ENCODE measurements at places on chromosomes 4 and X. TPM values are rescaled to one million over a fixed set of nuclear protein-coding genes. Genes with fewer than 3 reads are reported as not detected.
A peak's percentile ranks its signal among the peaks of the same experiment; 100 is the strongest.

PF4V1 gene
- not detected for total RNA-seq

- H3K4me1 ChIP-seq, result no peaks in the 10 kb centered on the region
- no peaks in the 10 kb centered on the region for H3K27me3 ChIP-seq
- H3K27ac ChIP-seq, result no peak overlapping the region
- no peak for DNase-seq
- no peaks in the 10 kb centered on the region for H3K36me3 ChIP-seq
These were observed 36.3 kb downstream of the CORIN start for GRCh38 chr4:47801481-47802002.

MAGEB1 gene
- not detected for total RNA-seq

DNA sequence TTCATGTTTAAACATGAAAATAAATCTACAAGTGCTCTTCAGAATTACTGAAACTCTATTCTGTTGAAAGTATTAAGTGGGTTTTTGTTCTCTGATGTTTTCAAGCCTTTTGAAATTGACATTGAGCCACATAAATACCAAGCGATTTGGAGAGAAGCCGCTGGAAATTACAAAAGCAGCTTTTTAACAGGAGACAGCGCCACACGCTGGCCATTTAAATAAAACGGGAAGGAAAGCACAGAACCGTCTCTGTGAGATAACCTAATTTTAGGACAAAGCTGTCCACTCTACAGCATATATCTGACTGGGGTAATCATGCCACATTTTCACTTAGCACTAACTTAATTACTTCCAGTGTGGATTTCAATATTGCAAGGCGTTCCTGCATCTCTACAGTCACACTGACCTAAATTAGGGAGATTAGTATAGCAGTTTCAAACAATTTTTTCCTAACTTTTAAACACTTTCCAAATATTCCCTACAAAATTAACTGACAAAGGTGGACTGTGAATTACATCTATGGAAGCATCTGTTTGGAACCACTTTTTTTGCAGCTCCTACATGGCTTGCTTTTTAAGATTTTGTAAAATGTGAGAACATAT, 6.8 kb upstream of the ANOS1 start:
- DNase-seq, result peak; percentile 27
- peaks cover 24% of the 10 kb centered on the region for H3K27me3 ChIP-seq
- H3K4me3 ChIP-seq, result no peak overlapping the region
- H3K27ac ChIP-seq, result no peak overlapping the region
- H3K36me3 ChIP-seq, result no peaks in the 10 kb centered on the region

DNA sequence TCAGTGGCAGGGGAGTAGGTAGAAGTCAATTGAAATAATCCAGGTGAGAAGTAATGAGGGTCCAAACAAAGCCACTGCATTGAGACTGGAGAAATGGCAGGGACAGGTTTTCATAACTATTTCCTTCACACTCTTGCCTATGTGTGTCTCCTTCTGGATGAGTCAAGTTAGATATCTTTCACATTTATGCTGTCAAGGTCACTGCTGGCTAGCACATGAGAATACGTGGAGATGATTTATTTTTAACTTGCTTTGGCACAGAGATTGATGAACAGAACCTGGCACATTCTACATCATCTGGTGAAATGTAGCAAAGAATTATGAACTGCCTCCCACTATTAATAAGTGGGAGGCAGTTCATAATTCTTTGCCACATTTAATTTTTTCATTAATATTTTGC, 66.7 kb upstream of the BOD1L1 start:
- H3K4me1 ChIP-seq, result no peaks in the 10 kb centered on the region
- H3K36me3 ChIP-seq, result no peaks in the 10 kb centered on the region
- no peaks in the 10 kb centered on the region for H3K27me3 ChIP-seq
- no peak overlapping the region for H3K4me3 ChIP-seq

MAGED2 gene
- total RNA-seq, result 78.7 TPM

DNA sequence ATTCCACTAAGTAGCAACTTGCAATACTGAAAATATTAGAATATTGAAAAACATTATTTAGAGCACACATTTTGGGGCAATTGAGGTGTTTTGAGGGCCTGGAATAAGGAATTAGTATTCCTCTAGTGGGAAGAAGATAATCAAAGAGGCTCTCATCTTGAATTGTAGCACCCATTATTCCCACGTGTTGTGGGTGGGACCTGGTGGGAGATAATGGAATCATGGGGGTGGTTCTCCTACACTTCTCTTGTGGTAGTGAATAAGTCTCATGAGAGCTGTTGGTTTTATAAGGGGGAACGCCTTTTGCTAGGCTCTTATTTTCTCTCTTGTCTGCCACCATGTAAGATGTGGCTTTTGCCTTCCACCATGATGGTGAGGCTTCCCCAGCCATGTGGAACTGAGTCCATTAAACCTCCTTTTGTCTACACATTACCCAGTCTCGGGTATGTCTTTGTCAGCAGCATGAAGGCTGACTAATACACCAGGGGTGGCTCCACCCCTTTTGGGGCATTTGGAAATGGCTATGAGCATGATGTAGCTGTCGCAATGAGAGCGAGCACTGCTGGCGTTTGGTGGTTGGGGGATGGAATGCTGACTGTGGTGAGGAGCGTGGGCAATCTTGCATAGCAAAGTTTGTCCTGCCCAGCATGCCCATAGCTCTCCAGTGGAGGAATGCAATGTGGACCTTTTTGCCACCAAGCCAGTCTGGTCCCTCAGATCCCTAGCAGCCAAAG, 308.2 kb downstream of the FRMPD4 start:
- H3K4me1 ChIP-seq, result no peaks in the 10 kb centered on the region
- H3K27me3 ChIP-seq, result peaks cover 90% of the 10 kb centered on the region
- H3K27ac ChIP-seq, result no peak overlapping the region
- no peak overlapping the region for H3K4me3 ChIP-seq
- no peaks in the 10 kb centered on the region for H3K36me3 ChIP-seq
- DNase-seq, result no peak

PHEX gene
- total RNA-seq, result 0.66 TPM

DNA sequence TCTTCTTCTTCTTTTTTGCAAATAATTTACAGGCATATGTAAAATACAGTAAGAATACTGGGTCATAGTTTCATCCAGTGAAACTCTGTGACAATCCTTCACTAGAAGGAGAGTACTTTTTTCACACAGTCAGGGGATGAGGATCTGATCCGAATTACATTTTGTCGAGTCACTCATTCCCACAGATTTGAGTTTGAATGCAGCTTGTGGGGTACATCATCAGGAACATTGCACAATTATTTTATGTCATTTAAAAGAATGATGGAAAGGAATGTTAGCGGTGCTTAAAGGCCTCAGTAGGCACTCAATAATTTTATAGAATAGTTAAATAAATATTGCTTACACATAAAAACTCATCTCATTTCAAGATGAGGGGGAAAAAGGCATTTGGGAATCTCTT, 88.6 kb downstream of the CHRNA9 start:
- no peak for DNase-seq
- no peaks in the 10 kb centered on the region for H3K27me3 ChIP-seq
- peaks cover 38% of the 10 kb centered on the region for H3K36me3 ChIP-seq
- no peak overlapping the region for H3K4me3 ChIP-seq
- H3K27ac ChIP-seq, result peak overlapping the region; percentile 67
- peaks cover 25% of the 10 kb centered on the region for H3K4me1 ChIP-seq

DNA sequence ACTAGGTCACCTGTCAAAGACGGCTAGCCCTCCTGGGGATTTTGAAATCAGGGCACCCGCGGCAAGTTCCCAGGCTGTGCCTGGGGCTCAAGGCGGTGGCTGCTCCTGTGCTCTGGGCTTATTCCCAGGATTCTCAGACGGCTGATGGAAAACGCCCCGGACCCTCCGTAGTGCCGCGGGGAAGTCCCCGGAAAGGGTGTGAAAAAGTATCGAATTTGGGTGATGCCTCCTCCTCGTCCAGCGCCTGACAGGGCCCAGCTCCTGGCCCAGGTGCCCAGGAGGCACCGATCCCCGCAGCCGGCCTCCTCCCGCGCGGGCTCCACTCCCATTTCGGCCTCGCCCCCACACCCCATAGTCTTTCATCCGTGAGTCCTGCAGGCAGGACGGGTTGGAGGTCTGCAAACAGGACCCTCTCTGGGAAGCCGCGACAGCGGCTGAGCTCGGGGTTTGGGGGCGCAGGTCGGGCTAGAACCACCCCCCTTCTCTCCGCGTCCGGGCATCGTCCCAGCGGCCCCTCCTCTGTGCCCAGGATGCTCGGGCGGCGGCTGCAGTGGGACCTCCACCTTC, 1.1 kb upstream of the NSG1 start:
- H3K4me1 ChIP-seq, result no peaks in the 10 kb centered on the region
- H3K27ac ChIP-seq, result no peak overlapping the region
- H3K27me3 ChIP-seq, result peaks cover 88% of the 10 kb centered on the region
- no peak for DNase-seq
- H3K36me3 ChIP-seq, result peaks cover 5% of the 10 kb centered on the region

DIPK2B gene
- total RNA-seq, result not detected

DNA sequence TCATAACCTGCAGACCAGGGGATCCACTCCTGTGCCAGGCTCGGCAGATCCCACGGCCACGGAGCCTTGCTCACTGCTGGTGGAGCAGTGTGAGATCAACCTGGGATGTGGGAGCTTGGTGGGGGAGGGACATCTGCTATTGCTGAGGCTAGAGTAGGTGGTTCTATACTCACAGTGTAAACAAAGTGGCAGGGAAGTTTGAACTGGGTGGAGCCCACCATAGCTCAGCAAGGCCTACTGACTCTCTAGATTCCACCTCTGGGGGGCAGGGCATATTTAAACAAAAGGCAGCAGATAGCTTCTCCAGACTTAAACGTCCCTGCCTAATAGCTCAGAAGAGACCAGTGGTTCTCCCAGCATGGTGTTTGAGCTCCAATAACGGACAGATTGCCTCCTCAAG, 54.7 kb upstream of the EPHA5 start:
- H3K27me3 ChIP-seq, result no peaks in the 10 kb centered on the region
- H3K4me1 ChIP-seq, result no peaks in the 10 kb centered on the region
- no peak for DNase-seq

RBMXL3 gene
- total RNA-seq, result not detected

DDIT4L gene
- total RNA-seq, result 1.2 TPM

GRCh38 chrX:68902706-68903504, 74.1 kb downstream of the EFNB1 start:
- no peak for DNase-seq
- no peak overlapping the region for H3K4me3 ChIP-seq
- H3K27me3 ChIP-seq, result no peaks in the 10 kb centered on the region

GRCh38 chrX:35890699-35891098, 28.8 kb upstream of the CFAP47 start:
- DNase-seq, result peak; percentile 49
- H3K27ac ChIP-seq, result no peak overlapping the region
- no peaks in the 10 kb centered on the region for H3K27me3 ChIP-seq

DNA sequence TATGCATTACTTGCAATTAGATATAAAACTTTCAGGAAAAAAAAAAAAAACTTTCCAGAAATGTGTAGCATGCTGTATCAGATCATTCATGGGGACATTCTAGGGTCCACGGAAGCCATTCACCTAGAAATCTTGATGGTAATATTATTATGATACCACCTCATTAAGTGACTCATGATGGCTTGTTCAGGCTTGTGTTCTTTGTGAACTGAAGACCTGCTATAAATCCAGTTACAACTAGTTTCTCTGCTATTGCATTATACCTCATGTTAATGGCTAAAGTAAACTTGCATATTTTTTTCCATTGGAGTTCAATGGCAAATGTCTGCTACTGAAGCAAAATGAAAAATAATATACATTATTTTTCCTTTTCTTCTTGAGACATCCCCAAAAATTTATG, 35.3 kb upstream of the PTPN13 start:
- no peaks in the 10 kb centered on the region for H3K27me3 ChIP-seq
- no peaks in the 10 kb centered on the region for H3K36me3 ChIP-seq
- no peaks in the 10 kb centered on the region for H3K4me1 ChIP-seq
- no peak overlapping the region for H3K4me3 ChIP-seq
- no peak overlapping the region for H3K27ac ChIP-seq
- DNase-seq, result no peak

GRCh38 chr4:130073145-130073790, 977.3 kb downstream of the C4orf33 start:
- H3K4me1 ChIP-seq, result peaks cover 24% of the 10 kb centered on the region
- H3K27ac ChIP-seq, result no peak overlapping the region
- no peaks in the 10 kb centered on the region for H3K36me3 ChIP-seq
- H3K27me3 ChIP-seq, result no peaks in the 10 kb centered on the region

DNA sequence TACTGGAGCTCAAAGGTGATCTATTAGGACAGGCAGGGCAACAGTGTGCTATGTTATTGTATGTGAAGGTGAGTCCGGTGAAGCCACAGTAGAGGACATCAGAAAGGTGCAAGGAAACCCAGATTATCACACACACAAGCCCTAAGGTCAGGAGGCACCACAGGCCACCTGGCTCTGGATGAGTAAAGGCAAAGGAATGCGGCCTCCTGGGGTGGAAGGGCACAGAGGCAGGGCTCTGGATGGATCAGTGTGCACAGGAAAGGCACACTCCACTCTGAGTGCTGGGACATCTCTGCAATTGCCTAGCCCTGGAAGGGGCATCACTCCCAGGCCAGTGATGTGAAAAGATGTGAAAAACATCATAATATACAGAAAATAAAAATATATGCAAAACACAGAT, 683.5 kb downstream of the TRIML1 start:
- no peaks in the 10 kb centered on the region for H3K27me3 ChIP-seq
- no peaks in the 10 kb centered on the region for H3K36me3 ChIP-seq
- DNase-seq, result peak; percentile 26
- H3K4me3 ChIP-seq, result no peak overlapping the region

GPRASP2 gene
- total RNA-seq, result 9.0 TPM

DNA sequence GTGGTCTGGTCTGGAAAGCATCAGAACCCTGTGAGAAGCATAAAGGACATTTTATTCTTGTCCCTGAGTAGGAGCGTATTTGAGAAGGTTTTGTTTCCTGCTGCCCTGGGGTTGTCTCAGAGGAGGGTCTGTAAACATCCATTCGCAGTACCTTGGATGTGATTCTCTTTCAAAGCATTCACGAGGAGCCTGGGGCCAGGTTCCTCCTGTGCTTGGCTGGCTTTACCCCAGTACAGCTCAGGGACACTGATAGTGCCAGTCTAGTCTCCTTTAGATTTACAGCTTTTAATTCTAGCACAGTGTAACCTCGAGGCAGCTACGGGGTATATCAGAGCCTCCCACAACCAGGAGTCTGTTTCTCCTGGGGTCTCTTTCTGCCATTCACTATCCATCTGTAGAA, 2.7 kb downstream of the CLRN2 start:
- DNase-seq, result no peak
- peaks cover 3% of the 10 kb centered on the region for H3K4me1 ChIP-seq
- no peak overlapping the region for H3K27ac ChIP-seq
- peaks cover 13% of the 10 kb centered on the region for H3K27me3 ChIP-seq
- no peaks in the 10 kb centered on the region for H3K36me3 ChIP-seq

- no peak for DNase-seq
- no peaks in the 10 kb centered on the region for H3K4me1 ChIP-seq
- H3K27me3 ChIP-seq, result no peaks in the 10 kb centered on the region
- H3K27ac ChIP-seq, result no peak overlapping the region
These were observed 68.5 kb downstream of the CYTL1 start for GRCh38 chr4:4950561-4951290.

DNA sequence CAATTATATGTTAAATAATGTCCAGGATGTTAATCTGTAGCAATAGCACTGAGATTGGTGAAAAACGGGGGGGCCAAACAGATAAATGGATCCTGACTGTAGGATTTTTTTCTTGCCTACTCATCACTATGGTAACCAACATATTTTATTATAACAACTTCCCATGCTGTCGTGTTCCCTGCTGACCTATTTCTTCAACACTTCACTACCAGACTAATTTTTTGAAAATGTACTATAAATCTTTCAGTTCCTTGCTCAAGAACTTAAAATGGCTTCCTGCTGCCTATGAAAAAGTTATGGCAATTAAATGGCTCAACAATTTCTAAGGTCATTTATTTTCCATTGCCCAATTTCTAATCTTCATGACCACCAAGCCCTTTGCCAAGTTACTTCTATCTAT, 38.9 kb upstream of the CFAP47 start:
- no peaks in the 10 kb centered on the region for H3K36me3 ChIP-seq
- no peak overlapping the region for H3K27ac ChIP-seq
- no peak overlapping the region for H3K4me3 ChIP-seq
- DNase-seq, result no peak
- no peaks in the 10 kb centered on the region for H3K27me3 ChIP-seq
